Thymus (tissue), 14 donors: ENCODE measurements at places on chromosomes 6 and 20.

DNA sequence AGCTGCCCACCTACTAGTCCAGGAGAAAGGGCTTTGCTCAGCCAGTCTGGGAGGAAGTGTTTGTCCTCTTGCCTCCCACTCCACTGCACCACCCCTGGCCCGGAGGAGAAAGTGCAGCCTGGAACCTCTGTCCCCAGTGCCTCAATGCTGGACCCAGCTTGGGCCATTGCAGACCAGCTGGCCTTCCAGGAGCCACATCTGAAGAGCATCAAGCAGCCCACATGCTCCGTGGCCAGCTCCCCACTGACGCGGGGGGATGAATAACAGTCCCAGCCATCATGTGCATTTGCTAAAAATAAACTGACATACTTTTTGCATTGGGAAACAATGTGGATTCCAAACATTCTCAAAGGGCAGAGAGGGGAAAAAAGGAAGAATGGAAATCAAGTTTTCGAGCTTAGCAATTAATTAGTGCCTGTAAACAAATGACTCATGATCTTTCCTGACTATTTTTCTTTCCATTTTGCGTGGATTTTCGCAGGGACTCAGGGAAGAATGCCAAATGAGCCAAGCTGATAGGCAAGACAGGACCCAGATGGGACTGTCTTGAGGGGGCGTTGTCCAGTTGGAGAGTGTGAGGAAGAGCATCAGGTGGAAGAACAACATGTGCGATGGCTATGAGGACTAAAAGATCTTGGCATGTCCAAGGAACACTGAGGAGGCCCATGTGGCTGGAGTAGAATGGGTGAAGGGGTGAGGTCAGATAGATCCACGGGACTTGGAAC lies 34.1 kb downstream of the CEBPB start:
- DNase-seq = no peak

- DNase-seq = no peak
Observed at GRCh38 chr6:109461733-109462526, 6.4 kb upstream of the MICAL1 start.

GRCh38 chr6:143233554-143234285 lies 173.0 kb downstream of the AIG1 start:
- no peak for DNase-seq

GRCh38 chr6:20946022-20946421 lies 411.8 kb downstream of the CDKAL1 start:
- DNase-seq = no peak

DNA sequence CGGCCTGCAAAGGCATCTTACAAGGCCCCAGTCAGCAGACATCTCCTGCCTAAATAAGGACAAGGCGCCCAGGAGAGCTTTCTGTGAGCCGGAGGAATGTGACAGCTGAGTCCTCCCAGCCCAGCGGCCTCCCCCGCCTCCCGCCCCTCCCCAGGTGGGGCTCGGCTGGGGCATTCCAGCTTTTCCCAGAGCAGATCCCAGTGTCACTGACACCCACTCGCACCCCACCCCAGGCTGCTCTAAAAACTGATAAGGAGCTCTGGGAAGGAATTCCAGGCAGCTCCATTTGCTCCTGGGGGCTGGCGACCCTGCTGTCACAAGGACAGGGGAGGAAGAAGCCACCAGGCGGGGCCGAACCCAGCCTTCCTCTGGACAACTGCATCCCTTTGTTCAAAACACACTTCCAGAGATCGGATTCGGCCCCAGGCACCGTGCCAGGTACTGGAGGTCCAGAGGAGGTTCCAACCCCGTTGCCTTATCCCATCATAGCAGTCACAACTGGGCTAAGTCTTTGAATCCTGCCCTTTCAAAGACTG lies 49.7 kb downstream of the JPH2 start:
- no peak for DNase-seq

- DNase-seq = no peak
Observed at GRCh38 chr6:35415065-35415891, 36.9 kb upstream of the FANCE start.

- DNase-seq = no peak
Observed at GRCh38 chr6:150914372-150914771, 48.9 kb downstream of the MTHFD1L start.

GRCh38 chr6:113451049-113451448 lies 406.1 kb upstream of the MARCKS start:
- no peak for DNase-seq

GRCh38 chr6:135018052-135018451 lies 36.6 kb downstream of the HBS1L start:
- no peak for DNase-seq

DNA sequence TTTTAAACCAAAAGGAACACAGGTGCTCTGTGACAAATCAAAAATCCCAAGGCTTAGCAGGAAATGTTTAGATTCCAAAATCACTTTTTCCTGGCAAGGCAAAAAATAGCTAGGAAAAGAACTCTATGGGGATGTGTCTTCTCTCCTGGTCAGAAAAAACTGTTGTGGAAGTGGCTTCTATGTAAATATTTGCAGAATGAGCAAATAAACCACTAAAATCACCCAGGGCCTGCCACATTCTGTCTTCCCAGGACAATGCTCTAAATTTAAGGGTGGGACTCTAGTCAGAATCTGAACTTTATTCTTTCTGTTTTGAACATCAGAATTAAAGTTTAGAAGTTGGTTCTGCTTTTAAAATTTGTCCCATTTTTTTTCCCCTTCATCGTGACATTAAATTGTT lies 29.3 kb downstream of the GCM1 start:
- no peak for DNase-seq

DNA sequence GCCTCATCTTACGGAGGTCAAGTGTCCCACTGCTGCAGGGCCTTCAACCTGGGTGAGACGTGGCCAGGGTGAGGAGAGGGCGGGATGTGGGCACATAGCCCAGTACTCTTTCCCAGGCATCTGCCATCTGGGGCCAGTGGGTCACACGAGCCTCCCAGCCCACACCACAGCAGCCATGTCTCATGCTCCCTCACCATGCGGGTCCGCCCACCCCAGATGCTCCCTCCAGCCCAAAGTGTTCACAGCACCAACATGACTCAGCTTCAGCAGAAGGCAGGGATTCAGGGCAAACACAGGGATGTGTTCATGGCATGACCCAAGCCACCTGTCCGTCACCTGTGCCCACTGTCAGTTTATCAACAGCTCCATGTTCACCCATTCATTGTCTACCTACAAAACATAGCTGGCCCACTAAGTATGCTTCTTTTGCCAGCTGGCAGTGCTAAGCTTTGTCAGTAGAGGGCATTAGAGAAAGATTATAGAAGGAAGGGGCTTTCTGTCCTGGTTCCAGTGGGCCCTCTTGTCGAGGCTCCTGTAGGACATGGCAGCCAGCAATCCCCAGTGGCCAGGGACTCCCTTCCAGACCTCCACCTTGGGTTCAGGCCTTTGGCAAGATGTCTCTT lies 109.2 kb downstream of the FOXF2 start:
- DNase-seq = no peak

GRCh38 chr6:11469684-11470083 lies 67.9 kb upstream of the TMEM170B start:
- no peak for DNase-seq

DNA sequence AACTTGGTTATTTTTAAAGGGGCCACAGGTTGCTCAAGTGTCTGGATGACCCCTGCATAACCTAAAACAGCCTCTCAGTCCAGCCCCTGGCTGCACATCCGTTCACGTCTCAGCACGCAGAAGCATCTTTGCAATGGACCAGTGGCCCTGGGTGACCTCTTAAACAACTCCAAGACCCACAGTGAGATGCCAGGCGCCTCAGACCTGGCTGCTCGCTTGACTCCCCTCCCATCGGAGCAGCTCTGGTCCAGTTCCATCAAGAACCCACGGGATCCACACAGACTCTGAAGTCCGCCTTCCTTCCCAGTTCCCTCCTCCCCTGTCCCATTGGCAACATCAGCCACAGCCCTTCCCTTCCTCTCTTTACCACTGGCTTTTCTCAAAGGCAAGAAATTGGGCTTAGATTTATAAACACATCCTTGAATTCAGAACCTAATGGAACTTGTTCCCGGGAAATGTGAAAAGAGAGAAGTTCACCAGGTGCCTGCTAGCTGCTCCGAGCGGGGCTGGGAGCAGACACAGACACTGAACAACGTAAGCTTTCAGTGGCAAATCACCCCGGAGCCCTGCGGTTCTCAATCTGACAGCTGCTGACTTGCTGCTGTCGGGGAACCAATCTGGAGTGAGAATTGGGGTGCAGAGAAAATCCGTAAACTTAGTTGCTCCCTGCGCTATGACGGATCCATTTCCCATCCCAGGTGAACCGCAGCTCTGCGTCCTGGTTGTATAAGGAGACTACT lies 39.6 kb upstream of the MPC1 start:
- no peak for DNase-seq

GRCh38 chr6:20352346-20352745 lies 49.3 kb upstream of the E2F3 start:
- DNase-seq = no peak
